ENCODE measurements at places on chromosomes 13 and 19. TPM values are rescaled to one million over a fixed set of nuclear protein-coding genes. Genes with fewer than 3 reads are reported as not detected.

SMIM24 gene
- not detected for total RNA-seq

GNG8 gene
- not detected for total RNA-seq

TINCR gene
- total RNA-seq = 1.4 TPM

HCN2 gene
- 2.9 TPM for total RNA-seq

DNA sequence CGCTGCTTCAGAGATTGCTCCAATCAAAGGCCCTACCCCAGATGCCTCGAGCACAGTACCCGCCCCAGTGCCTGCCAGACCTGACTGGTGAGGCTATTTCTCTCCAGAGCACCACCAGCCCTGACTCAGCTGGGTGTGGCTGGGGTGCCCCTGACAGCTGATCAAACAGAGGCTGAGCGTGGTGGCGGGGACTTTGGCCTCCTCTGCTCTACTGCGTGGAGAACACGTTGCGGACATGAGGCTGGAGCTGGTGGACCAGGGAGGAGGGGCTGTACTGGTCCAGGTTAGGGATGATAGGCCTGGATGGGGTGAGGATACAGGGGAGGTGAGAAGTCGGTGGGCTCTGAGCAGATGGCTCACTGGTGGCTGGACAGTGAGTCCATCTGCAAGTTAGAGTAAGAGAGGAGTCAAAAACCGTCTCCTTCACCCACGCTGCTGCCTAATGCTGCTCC is 3.5 kb upstream of the DOCK6 start:
- DNase-seq = no peak

DNA sequence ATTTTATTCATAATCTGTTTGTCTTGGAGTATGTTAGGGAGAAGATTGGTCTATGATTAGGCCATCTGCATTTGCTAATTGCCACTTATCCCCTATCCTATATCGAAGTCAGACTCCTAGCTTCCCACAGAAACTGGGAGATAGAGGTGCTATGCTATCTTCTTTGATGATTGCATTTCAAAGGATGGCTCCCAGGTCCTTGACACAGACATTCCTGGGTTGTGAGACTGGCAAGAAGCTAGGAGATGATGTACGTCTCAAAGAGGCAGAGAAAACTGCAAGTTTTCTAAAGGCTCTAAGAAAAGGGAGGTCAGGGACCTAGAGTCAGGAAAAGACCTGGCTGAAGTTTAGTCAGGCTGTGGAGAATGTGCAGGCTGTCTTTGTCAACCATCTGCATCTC is 1251.9 kb downstream of the PCDH17 start:
- no peak for DNase-seq

DNA sequence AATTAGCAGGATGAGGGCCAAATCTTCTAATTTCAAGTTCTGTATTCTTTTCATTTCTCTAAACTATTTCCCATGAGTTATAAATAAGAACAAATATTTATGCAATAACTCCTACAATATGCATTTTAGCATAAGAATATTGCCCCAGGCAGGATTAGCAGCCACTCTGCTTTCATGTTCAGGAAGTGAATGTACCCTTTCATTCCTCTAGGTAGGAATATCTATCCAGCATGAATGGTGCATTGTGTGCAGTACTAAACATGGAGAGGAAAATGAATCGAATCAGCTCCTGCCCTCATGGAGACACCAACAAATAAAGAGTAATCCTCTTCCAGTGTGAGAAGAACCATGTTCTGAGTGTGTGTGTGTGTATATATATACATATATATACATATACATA is 41.0 kb downstream of the LHFPL6 start:
- DNase-seq = no peak

DNA sequence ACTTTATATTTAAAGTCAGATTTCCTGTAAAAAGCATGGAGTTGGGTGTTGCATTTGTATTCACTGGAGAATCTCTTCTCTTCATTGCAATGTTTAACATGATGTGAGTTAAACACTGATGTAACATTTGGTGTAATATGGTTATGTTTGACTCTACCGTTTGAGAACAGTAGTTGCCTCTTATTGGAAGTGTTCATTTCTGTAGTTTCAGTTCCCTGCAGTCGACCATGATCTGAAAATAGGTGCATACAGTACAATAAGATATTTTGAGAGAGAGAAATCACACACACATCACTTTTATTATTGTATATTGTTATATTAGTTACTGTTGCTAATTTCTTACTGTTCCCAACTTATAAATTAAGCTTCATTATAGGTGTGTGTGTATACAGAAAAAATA is 105.2 kb upstream of the SPACA7 start:
- DNase-seq = no peak

DNA sequence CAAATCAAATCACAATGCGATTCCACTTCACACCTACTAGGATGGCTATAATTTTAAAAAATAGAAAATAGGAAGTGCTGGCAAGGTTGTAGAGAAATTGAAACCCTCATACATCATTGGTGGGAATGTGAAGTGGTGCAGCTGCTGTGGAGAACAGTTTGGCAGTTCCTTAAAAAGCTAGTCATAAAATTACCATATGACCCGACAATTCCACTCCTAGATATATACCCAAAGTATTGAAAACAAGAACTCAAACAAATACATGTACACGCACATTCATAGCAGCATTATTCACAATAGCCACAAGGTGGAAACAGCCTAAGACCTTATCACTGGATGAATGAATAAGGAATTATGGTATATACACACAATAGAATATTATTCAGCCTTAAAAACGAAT is 12.0 kb downstream of the HMGB1 start:
- no peak for DNase-seq

GRCh38 chr13:29539856-29540255 is 55.6 kb downstream of the SLC7A1 start:
- DNase-seq = no peak

DNA sequence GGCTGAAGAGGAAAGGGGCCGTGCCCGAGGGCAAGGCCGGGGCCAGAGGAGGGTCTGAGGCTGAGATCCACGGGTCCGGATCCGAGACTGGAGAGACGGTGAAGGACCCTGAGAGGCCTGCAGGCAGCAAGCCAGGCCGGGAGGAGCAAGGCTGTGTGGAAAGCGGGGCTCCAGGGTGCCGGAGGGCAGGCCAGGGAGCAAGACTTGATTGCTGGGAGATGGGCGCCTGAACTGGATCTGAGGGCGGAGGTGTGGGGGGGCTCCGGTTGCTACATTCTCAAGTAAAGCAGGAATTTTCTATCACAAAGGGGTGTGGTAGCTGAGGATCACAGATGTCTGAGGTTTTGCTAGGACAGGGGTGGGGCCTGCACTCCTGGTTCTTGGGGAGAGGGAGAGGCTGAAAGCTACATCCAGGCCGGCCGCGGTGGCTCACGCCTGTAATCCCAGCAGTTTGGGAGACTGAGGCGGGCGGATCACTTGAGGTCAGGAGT is 3.8 kb downstream of the MAMSTR start:
- no peak for DNase-seq

- DNase-seq = no peak
Observed at GRCh38 chr13:35208587-35208986, 266.5 kb downstream of the NBEA start.

GRCh38 chr13:39777527-39778061 is 122.1 kb downstream of the COG6 start:
- peak; percentile 42 for DNase-seq

DNA sequence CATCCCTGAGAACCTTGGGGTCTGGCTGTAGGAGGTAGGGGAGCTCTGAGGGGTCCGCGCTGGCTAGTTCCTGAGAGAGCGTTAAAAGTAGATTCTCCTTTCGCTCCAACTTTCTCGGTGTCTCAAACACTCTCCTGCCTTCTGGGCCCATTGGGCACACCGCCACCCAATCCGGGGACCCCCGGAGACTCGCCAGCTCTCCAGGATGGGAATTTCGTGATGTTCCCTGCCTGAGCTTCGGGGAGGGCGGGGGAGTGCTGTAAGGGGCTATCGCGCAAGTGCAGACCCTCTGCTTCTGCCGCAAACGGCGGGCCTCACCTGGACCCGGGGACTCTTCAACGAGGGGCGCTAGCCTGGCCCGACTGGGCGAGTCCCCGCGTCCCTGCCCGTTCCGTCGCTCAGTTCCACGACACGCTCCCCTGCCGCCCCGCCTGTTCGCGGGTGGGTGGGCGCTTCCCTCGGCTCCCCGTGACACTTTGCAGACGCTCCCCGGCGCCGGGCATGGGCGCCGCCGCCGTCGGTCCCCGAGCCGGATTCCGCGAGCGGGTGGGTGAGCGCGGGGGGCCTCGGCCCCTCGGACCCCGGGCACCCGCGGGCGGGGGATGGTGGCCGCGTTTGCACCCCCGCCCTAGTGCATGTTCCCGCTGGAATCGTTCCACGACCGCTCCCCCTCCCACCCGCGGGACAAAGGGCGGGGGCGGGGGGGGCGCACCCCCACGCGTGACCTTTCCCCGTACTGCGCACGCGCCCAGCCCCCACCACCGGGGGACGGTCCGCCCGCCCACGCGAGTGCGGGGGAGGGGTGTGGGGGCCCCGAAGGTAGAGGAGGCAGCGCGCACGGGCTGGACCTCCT is at the start of gene CCDC106:
Gene CCDC106 (plus strand): TSS at position 481 of the 853 bp plus-strand sequence. CDS start 835 bp downstream, outside the sequence.
- peak; percentile 38 for DNase-seq

DNA sequence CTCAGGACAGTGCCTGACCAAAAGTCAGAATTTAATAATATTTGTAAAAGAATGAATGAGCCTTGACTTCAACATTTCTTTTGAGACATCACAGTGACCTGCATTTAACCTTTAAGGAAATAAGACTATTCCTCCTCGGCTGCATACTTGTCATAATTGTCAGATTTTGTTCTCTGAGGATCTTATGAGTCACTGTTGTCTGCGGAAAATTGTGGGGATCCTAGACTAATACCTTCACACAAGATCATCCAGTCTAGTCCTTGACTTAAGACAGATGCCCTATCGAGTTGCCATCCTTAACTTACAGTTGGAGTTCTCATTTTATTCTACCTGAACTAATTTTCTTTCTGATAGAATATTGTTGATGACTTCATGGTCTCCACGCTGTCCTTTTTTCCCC is 198.4 kb downstream of the DLEU7 start:
- no peak for DNase-seq

- no peak for DNase-seq
Observed at GRCh38 chr13:106562301-106562700, 5.6 kb downstream of the ARGLU1 start.

GRCh38 chr13:30618186-30618929 is 638 bp downstream of the USPL1 start:
- no peak for DNase-seq

GRCh38 chr19:52724701-52725514 is 9.9 kb downstream of the ZNF611 start:
- no peak for DNase-seq
